M059J (cell line): ENCODE measurements at places on chromosomes 1 and 21.
A peak's percentile ranks its signal among the peaks of the same experiment; 100 is the strongest.

DNA sequence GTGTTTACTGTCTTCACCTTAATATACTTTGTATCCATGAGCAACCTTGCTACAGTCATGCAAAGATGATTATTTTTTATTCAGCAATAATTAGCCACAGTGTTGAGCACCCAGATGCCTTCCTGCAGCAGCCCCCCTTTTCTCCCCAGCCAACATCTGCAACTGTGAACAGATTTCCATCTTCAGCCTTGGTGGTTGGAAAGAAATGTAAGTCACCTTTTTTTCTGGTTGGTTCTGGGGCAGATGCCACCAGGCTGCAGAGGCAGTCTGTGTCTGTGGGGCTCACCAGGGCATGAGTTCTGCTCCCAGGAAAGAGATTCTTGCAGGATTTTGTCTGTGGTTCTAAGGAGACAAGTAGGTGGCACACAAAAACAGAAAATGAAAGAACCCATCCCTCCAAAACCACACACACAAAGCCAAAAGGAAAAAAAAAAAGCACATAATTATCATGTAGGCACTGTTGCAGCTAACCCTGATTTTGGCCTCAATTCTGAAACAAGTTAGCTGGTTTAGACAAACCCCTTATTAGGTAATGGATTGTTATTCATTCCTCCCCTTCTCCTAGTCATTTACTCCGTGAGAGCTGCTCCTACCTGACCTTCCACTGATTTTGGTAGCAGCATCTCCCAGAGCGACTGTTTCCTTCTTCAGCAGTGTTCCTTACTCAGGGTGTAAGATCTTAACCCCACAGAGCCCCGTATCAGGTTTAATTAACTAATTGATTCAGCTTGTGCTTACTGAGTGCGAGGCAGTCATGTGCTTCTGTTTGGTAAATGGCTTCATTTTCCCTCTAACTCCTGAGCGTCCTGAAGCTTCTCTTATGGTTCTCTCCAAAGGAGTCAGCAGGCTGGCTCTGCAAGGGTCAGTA is 36.5 kb downstream of the GALNT2 start:
- DNase-seq: peak; percentile 47

GRCh38 chr1:149962039-149962647 is 25.5 kb upstream of the MTMR11 start:
- DNase-seq: peak; percentile 82

DNA sequence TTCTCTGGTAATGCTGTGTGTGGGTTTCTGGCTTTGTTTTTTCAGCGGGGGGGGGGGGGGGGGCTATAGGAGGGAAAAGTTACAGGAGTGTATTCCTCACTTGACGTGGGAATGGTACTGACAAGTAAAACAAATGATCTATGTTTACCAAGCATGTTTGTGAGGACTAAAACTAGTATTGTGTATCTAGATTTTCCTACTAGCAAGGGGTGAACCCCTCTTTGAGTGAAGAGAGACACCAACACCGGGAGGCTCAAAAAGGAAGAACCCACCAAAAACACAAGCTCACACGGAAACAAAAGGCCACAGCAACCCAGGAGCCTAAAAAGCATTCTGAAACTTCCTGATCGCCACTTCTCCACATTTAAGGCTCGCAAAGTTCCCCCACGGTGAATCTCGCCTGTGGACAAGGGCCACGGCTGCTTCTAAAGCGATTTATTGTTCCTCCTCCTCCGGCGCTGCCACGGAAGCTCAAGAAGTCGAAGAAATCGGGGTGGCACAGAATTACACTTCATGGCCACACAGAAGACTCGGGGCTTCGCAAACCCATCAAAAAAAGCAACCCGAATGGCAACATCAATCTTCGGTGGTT is 703 bp downstream of the PUM1 start:
- DNase-seq: peak; percentile 50

GRCh38 chr21:34625030-34625593 is 10.2 kb upstream of the RCAN1 start:
- no peak for DNase-seq

GRCh38 chr1:38941093-38941492 is 537 bp downstream of the RHBDL2 start:
- peak; percentile 30 for DNase-seq

DNA sequence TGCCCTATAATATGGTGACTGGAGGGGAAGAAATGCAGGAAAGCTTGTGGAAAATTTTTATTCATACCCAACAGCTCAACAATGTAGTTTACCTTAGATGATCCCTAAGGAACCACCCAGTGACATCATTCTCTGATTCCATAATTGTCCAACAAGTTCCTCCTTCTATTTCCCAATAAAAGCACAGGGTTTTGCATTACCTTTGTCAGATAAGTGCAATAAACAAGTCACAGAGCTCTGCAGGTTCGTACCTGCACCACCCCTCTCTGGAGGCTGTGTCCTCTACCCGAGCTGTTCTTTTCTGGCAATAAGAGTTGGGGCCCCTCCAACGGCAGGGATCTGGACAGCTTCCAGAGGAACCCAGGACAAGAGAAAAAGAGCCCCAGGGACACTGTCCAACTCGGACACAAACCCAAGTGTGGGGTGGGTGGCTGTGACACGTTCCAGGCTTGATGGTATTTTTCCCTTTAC is 38.8 kb downstream of the RCAN1 start:
- peak; percentile 83 for DNase-seq

- no peak for DNase-seq
These were observed 730 bp downstream of the OLIG1 start for GRCh38 chr21:33070744-33070997.

DNA sequence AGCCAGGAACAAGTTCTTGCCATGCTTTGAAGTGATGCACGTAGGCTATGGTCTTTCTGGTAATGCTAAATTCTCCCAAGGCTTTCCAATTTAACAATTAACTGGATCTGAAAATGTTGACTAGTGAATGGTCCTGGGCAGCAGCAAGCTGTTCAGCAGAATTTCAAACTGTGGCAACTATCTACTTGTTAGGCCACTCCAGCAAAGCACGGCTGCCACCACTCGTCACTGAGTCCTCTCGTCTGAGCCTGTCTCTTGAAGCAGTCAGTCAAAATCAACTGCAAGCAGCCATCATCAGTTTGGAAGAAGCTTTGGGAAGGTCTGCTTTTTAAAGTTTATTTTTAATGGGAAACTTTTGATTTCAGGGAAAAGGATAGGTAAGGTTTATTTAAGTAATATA is 6.1 kb downstream of the FLVCR1 start:
- no peak for DNase-seq
